ENCODE measurements at places on chromosomes 13 and 19. TPM values are rescaled to one million over a fixed set of nuclear protein-coding genes. Genes with fewer than 3 reads are reported as not detected.
A peak's percentile ranks its signal among the peaks of the same experiment; 100 is the strongest.

GRCh38 chr19:39816287-39817048 lies 17.5 kb downstream of the DYRK1B start:
- DNase-seq = no peak

GRCh38 chr19:31378404-31378803 lies 29.2 kb upstream of the TSHZ3 start:
- peak; percentile 99 for DNase-seq

DNA sequence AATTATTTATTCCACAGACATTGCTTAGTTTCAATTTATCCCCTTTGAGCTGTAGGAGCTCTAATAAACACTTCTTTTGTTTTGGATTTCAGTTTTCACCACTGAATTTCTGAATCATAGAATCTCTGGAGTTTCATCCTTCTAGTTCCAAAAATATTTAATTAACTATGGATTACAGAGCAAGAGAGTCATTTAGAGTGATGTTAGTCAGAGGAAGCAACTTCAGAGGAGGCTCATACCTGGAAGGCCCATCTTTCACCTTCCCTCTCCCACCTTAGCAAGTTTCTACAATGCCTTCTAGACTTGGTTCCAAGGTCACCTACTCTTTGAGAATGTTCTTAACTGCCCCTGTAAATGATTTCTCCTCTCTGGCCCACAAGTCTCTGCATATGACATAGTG lies 353.2 kb downstream of the SPRY2 start:
- DNase-seq = no peak

GRCh38 chr13:24022568-24022967 lies 125.3 kb upstream of the C1QTNF9B start:
- DNase-seq = no peak

The ZNF506 gene
- 9.4 TPM for total RNA-seq

DNA sequence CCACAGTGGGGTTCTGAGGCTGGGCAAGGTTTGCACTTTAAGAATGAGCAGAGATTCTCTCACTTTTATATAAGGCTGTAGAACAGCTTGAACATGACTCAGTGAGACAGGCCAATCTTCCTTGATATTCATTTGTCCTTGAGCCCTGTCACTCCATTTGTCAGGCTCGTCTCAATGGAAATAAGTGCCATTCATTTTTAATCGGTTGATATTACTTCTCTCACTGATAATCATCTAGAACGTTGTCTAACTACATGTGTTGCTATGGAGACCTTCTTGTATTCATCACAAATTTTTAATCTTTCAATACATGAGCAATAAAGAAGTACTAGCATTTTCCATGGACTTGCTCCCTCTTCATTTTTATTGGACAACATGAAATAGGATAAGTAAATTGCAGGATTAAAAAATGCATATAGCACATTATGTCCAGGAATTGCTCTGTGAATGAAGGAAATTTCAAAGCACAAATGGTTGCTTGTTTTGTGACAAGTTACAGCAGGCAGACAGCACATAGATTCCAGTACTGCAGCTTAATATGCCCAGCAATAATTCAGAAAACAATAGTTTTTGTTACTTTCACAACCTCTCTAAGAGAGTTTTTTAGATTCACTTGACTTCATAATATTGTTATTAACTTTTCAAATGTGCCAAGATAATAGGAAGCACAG lies 1178.4 kb upstream of the ATXN8OS start:
- no peak for DNase-seq
